ENCODE measurements at places on chromosomes 16 and 17. TPM values are rescaled to one million over a fixed set of nuclear protein-coding genes. Genes with fewer than 3 reads are reported as not detected.
A peak's percentile ranks its signal among the peaks of the same experiment; 100 is the strongest.

DNA sequence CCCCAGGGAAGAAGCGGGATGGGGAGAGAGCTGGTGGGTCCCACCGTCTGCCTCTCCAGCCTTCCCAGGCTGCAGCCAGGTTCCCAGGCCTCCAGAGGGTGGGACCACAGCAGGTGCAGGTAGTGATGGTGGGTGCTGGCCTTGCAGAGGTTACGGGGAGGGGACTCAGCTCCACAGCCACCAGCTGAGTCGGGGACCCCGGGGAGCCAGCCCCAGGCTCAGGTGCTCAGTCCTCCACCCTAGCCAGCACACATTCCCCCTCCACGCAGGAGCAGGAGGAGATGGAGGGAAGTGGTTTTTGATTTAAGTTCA is 5.0 kb downstream of the TP53I13 start:
- no peak for DNase-seq

DNA sequence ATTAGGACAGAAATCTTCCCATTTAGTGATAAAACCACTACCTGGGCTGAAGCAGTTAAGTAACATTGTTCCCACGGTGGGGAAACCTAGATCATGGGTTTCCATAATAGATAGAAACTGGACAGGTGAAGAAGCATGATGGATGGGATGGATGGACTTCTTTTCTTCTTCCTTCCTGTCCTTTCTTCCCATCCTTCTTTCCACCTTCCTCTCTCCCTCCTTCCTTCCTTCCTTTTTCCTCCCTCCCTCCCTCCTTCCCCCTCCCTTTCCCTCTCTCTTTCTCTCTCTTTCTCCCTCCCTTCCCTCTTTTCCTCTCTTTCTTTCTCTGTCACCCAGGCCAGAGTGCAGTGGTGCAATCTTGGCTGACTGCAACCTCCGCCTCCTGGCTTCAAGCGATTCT is 3.1 kb downstream of the PSMC3IP start:
- no peak for DNase-seq

- DNase-seq: no peak
Measured at GRCh38 chr17:72409405-72410002, 288.7 kb downstream of the SOX9 start.

GRCh38 chr17:41334385-41335305 is 16.0 kb downstream of the KRT33A start:
- DNase-seq: no peak

DNA sequence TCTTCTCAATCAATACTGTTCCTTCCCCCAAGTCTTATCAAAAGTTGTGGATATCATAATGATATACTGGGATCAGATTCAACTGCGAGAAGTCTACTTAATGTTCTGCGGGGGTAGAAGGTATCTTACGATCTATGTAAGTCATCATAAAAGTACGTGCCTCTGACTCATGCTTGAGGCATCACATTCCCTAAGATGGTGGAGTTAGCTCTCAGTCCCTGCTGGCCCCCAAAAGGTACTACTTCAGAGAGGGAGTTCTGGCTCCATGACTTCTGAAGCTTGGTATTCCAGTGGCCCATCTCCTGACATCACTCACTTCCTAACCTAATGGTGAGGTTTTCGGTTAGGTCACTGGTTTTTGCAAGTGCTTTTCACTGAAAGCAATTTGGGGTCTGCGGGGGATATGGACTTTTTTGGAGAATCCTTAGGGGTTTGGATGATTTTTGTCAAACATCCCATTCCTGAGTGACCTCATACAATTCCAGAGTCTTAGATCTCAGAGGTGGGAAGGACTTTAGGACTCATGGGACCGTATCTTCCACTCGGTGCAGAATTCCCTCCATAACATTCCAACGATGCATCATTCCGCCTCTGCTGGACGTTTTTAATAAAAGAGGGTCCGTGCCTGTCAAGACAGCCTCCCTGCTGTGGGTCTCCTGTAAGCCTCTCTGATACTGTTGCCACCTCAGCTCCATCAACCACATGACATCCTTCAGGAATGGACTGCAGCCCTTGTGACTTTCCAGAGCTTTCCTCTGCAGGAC is 74.3 kb downstream of the DYNLRB2 start:
- no peak for DNase-seq

DNA sequence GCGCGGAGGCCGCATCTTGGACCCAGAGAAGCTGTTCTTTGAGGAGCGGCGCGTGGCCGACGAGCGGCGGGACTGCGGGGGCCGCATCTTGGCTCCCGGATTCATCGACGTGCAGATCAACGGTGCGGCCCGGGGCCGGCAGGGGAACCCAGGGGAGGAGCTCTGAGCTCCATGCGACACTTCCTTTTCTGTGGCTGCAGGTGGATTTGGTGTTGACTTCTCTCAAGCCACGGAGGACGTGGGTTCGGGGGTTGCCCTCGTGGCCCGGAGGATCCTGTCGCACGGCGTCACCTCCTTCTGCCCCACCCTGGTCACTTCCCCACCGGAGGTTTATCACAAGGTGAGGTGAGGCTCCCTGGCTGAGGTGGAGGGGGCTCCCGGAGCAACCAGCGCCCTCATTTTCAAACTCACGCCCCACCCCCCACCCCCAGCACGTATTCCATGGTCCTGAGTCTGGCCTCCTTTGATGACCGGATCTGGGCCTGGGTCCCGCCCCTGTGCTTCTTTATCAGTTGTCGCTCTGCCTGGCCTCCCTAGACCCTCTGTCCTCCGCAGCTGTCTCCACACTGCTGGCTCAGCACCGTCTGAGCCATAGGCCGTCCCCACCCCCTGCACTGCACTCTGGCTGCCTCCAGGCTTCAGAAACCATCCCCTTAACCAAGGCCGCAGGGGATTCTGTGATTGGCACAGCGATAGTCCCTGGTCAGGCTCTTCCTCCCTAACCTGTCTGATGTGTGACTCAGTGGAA is 787 bp downstream of the AMDHD2 start:
- peak; percentile 46 for DNase-seq

DNA sequence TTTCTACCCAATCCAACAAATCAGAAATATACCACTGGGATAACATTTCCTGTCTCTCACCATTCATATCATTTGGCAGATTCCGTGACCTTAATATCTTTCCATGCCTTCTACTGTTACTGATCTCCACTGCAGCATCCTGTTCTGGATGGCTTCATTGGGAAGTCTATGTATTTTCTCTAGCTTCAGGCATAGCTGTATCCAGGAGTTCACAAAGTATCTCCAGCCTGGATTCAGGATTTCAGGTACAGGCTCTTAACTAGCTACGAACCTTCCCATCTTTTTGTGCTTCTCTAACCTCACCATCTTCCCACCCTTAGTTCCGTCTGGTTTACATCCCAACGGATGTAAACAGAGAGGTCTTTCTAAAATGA is 15.2 kb upstream of the USP10 start:
- no peak for DNase-seq

- DNase-seq: no peak
Measured at GRCh38 chr17:72618001-72618509, 474.4 kb downstream of the SLC39A11 start.

DNA sequence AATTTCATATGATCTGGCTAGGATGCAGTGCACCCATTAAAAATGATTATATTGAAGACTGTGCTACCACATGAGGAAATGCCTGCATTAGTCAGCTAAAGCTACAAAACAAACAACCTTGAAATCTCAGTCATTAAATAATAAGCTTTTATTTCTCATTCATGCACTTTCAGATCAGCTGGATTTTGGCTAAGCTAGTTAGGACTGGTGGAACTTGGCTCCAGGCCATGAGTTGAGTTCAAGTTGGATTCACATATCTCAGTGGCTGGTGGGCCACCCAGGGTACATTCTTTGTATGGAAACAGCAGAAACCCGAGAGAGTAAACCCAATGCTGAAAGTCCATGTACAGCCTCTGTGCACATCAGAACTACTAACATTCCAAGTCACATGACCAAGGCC is 6.4 kb upstream of the SLFN12L start:
- DNase-seq: peak; percentile 74

GRCh38 chr17:55601874-55602364 is 90.7 kb upstream of the SMIM36 start:
- DNase-seq: peak; percentile 67

DNA sequence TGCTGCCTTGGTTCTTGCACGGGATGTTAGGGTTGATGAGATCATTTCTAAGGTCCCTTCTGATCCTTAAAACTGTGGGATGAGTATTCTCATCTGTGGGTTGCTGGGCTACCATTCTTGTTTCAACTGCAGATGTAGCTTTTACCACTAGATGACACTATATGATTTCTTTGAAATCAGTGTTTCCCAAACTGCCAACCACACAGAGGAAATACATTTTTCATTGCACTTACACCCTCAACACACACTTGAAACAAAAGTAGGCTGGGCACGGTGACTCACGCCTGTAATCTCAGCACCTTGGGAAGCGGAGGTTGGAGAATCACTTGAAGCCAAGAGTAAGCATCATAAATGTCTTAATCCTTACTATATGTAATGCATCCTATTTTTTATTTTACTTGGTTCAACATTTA is 15.3 kb downstream of the LCMT1 start:
- DNase-seq: peak; percentile 58

DNA sequence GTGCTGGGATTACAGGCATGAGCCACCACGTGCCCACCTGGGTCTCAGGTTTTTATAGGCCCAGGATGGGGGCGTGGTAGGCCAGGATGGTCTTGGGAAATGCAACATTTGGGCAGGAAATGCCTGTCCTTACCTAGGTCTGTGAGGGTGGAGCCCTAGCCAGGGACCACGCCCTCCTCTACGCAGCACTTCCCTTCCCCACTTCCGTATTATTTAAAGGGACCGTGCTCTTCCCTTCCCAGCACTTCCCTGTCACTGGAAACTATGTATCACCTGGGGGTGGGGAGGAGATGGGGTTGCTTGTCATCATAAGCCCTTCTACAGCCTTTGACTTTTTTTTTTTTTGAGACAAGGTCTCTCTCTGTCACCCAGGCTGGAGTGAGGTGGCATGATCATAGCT is 238.9 kb upstream of the NLRP1 start:
- no peak for DNase-seq

GRCh38 chr17:3038941-3039340 is 24.5 kb downstream of the OR1D5 start:
- DNase-seq: no peak

DNA sequence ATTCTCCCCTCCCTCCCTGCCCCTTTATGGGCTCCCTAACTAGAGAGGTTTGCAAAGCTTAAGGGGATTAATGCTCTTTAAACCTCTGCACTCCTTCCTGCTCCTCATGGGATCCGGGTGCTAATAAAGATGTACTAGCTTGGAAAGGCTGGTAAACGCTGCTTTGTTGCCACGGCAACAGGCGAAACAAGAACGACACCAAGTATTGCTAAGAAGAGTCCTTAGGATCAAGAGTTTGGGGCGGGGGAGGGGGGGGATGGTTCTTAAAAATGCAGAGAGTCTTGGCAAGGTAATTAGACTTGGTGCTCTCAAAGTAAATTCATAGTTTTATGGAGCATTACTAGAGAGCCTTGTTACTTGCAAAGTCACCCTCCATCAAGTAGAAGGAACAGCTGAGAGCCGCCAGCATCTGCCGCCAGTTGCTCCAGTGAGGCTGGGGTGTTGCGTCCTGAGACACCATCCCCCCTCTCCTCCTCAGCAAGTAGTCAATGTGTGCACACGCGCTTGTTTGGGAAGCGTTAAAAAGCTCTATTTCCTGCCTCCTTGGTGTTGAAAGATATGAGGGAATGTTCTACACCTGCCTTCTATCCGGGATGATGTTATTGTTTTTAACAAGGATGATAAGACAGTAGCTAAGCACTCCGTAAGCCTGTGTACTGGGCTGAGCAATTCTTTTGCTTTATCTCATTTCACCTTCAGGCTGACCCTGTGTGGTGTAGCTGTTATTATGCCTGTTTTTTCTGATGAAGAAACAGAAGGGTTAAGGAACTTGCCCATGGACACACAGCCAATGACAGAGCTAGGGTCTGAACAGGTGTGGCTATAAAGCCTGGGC is 190.9 kb downstream of the CCDC182 start:
- DNase-seq: peak; percentile 34

GRCh38 chr17:48791128-48792032 is 25.6 kb downstream of the TTLL6 start:
- peak; percentile 84 for DNase-seq

GRCh38 chr16:5025171-5025632 is 8.5 kb downstream of the NAGPA start:
- no peak for DNase-seq

- no peak for DNase-seq
Measured at GRCh38 chr16:12242516-12242915, 266.0 kb downstream of the SNX29 start.

- no peak for DNase-seq
Measured at GRCh38 chr17:43403846-43404245, 5.1 kb downstream of the ARL4D start.

DNA sequence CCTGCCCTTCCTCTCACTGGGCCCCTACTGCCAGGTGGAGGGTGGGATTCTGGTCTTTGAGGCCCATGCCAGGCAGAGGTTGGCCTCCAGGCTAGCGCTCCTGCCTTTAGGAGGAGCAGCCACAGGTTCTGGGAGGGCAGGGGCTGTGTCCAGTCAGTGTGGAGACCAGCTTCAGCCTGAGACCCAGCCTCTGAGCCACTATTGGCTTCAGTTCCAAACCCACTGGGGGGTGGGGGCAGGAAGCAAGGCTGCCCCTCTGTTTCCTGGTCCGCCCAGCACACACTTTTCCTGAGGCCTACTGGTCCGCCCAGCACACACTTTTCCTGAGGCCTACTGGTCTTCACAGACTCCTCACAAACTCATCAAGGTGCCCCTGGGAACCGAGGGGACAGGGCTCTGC is 16.4 kb downstream of the SLC5A10 start:
- no peak for DNase-seq

DNA sequence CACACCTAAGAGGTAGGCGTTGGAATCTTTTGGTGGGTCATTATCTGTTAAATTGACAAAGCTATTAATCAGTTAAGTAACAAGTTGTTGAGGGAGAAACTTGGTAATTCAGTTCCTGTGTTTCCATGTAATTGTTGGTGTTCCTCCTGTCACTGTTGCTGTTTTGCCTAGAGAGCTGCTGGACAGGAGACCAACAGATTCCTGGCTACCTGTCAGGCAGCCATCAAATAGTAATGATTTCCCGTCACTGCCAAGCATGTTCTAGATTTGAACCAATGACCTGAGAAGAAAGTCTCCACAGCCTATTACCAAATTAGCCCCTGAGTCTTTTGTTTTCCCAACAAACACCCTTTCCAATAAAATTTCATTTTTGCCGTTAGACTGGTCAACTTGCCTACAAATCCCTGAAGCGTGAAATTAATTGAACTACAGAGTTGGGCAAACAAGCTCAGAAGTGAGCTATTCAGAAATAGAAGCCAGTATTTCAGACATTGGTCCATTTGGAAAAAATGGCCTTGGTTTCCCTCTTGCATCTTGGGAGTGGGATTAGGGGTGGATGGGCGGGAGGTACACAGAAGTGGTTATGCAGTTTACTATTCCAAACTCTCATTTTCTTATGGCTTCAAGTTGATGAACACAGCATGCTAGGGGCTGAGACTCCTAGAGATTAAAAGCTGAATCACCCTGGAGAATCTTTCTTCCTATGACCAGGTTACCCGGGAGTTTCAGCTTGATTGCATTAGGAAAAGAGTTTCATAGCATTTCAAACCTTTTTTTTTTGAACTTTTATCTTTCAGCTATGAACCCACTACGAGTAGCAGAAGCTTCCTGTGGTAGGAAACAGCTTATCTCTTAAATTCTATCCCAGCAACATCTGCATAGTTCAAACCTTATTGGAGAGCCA is 262.8 kb upstream of the MAF start:
- DNase-seq: no peak

GRCh38 chr17:71724339-71724738 is 396.5 kb upstream of the SOX9 start:
- no peak for DNase-seq

GRCh38 chr17:71900621-71901229 is 220.1 kb upstream of the SOX9 start:
- DNase-seq: no peak

The C17orf113 gene
- 0.18 TPM for total RNA-seq

The AFMID gene
- 16.5 TPM for total RNA-seq

The TBC1D3K gene
- not detected for total RNA-seq

The SLC4A1 gene
- total RNA-seq: not detected

The CCL2 gene
- 17.3 TPM for total RNA-seq

The PRSS36 gene
- 0.38 TPM for total RNA-seq

Measured in SJSA1 (cell line).